ENCODE measurements at places on chromosomes 5 and 9. TPM values are rescaled to one million over a fixed set of nuclear protein-coding genes. Genes with fewer than 3 reads are reported as not detected.

- DNase-seq: no peak
Measured at GRCh38 chr5:135443161-135443960, 3.8 kb downstream of the DCANP1 start.

DNA sequence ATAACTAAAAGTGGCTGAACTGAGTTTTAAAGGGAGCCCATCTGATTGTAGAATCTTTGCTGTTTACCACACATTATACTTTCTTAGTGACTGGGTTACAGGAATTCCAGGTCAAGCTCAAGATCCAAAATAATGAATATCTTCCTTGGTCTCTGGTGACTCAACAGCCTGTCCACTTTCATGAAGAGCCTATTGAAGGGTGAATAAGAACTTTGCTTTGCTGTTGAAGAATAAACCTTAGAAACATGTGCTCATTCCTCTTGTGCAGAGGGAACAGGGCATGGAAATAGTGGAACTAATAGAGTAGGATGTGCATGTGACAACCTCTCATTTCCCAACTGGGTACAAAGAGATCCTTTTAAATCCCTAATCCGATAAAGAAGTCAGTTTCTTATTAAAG lies 21.4 kb downstream of the ALDH1A1 start:
- no peak for DNase-seq

- DNase-seq: no peak
Measured at GRCh38 chr9:94952565-94953373, 226.3 kb downstream of the AOPEP start.

DNA sequence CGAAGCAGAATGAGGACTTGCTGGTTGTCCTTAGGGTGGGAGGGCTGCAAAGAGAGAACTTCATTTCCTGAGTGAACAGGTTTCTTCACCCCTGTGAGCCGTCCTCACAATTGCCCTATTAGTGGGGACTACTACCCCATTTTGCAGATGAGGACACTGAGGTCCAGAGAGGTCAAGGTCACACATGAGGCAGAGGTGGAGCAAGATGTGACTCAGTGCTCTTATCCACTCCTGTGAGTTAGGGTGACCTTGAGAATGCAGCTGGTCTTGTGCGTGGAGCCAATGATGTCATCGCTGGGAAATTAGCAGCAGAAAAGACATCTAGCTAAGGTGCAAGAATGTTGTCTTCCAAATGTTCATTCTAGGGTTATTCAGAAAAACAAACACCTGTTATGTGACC lies 26.9 kb downstream of the GPRIN1 start:
- no peak for DNase-seq

GRCh38 chr5:72126796-72127195 lies 19.5 kb downstream of the MAP1B start:
- DNase-seq: no peak

Gene FLT4
- 4.8 TPM for total RNA-seq

DNA sequence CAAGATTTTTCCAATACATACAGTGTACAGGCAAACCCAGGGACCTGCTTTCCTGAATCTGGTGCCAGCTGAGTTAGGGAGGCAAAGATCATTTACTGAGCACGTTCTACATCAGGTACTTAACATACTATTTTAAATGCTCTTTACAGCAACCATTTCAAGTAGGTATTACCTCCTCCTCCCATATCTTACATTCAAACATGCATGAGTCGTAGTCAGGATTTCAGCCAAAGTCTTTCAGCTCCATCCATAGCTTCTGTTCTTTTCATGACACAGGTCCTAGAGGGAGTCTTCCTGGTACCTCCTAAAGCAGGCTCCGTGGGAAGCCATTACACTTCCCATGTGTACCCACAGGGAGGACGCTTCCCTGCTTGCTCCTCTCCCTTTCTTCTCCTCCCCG lies 11.7 kb downstream of the KCNV2 start:
- DNase-seq: no peak
